ENCODE measurements at places on chromosomes 4 and X.

GRCh38 chr4:23922541-23923111 lies 32.8 kb upstream of the PPARGC1A start:
- no peak for DNase-seq

- no peak for DNase-seq
Measured at GRCh38 chrX:9542761-9543111, 77.9 kb downstream of the TBL1X start.

- DNase-seq, result no peak
Measured at GRCh38 chrX:353566-354535, 32.9 kb downstream of the PPP2R3B start.

DNA sequence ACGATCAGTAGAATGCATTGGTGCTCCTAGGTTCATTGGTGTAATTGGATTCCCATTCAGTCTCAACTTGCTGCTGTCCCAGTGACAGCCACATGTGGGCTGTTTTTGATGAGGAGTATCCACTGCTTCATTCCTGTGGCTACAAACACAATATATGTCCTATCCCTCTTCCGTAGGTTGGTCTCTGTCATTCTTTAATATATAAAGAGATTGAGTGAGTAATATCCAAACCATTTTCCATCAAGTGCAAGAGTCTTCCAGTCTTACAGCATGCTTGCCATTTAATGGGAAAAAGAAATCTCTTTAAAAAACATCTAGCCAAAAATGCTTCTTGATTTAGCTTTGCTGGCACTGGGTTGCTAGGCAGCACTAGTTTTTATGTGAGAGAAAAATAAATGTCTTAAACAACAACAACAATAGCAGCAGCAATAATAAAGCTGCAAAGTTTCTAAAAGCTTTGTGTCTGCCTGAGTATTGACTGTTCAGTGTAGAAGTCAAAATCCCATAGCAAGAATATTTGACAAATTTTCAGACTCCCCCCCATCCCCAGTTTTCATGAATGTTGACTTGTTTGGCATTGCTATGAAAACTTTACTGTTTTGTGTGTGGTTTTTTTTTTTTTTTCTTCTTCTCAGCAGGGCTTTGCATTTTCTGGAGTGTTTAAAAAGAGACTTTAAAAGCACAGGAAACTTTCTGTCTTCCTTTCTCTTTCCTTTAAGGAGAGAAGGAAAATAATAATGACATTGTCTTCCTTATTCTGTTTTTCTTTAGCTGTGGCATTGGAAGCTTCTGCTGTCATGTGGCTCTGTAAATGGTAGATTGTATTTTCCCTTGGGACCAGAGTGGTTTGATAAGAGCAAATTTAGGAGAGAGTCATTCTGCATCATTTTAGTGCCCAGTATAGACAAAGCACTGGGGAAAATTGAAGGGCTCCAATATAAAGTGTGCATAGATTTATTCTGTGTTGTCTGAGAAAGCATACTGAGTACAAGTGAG lies 244.3 kb downstream of the ARHGAP10 start:
- DNase-seq, result no peak

- no peak for DNase-seq
Measured at GRCh38 chrX:32582729-32583128, 628.6 kb downstream of the DMD start.
